ENCODE measurements at places on chromosomes 11 and 22.

- DNase-seq, result no peak
Observed at GRCh38 chr22:19843857-19844376, 10.8 kb downstream of the GNB1L start.

DNA sequence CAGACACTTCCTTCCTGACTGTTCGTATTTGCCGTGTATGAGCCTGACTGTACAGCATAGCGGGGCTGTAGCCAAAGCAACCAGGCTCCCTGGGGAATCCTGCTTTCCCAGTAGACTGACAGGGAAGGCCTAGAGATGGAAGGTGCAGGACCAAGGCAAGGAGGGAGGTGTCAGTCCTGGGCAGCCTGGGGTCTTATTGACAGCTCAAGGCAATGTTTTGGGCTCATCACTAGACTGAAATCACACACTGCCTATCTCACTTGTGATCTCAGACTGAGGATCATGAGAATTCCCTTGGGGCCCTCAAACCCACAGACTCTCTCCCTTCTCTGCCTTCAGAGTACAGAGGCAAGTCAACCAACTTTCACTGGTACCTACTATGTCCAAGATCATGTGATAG is 346.8 kb upstream of the NARS2 start:
- no peak for DNase-seq

DNA sequence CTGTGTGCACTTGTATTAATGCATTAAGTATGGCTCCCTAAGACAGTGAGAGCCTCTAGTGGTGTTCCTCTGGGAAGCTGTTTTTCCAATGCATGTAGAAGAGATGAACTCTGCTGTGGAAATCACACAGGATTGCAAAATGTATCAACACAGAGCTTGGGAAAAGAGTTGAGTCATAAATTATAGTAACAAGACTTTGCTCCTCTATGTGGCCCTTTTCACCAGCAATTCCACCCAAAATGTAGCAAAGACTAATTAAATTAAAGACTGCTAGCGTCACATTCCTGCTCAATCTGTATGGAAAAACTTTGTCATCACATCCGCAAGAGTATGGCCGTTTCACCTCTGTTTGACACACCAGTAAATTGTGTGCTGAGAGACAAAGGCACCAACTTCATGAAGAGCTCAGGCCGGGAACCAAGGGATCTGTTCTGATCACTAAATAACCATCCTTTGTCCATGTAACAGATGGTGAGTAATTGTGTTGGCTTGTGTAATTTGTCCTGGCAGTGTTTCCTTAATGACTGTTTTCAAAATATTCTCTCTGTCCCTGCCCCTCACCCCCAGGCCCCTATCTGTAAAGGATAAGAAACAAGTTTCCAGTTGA is 209.2 kb upstream of the SORL1-AS1 start:
- DNase-seq, result no peak

DNA sequence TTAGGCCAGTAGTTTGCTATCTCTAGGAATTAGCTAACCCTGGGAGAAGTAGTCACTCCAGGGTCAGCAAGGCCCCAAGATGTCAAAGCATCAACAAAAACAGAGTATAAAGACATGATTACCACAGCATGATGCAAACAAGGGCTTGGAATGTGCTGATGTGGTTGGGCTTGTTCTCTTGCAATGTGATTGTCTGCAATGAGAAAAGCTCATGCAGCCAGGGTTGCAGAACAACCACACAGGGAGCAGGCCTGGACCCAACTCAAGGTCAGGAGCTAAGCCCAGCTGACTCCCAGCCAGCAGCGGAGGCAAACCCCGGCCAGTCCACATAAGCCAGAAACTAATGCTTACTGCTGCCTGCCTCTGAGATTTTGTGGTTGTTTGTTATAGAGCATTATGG is 132.4 kb upstream of the ZC3H12C start:
- no peak for DNase-seq

GRCh38 chr22:22395245-22395644 is 113.3 kb downstream of the ZNF280B start:
- no peak for DNase-seq

DNA sequence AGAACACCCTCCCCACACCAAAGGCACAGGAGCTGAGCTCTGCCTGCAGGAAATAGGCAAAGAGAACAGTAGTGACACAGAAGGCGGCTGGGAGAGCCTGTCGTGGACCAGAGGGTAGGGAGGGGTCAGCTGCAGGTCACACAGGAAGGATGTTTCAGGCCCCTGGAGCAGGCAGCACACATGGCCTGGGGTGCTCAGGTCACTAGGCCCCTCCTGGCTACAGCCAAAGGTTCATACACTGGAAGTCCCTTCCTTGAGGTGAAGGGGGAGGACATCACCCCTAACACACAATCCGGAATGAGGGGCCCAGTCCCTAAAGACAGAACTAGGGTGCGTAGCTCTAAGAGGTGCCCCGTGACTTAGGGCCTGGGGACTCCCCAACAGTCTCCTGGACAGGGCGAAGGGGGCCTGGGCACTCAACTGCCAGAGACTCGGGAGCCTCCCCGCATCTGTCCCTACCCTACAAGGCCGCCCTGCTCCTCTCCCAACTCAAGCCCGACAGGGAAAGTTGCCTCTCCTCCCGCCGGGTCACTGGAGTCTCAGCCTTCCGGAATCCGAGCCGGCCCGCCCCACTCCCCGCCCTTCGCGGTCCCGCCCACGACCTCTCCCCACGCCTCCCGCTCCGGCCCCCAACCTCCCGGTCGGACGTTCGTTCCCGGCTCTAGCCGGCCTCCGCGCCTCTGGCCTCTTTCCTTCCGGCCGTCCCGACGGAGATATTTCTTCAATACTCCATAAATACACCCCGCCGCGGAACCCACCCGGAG is at the start of gene CYB5R2:
TSS of gene CYB5R2 (minus strand) at position 541 of the 764 bp plus-strand sequence. CDS start 675 bp downstream, outside the sequence.
- peak; percentile 55 for DNase-seq

- no peak for DNase-seq
Observed at GRCh38 chr22:47333625-47334024, 571.2 kb downstream of the TBC1D22A start.

DNA sequence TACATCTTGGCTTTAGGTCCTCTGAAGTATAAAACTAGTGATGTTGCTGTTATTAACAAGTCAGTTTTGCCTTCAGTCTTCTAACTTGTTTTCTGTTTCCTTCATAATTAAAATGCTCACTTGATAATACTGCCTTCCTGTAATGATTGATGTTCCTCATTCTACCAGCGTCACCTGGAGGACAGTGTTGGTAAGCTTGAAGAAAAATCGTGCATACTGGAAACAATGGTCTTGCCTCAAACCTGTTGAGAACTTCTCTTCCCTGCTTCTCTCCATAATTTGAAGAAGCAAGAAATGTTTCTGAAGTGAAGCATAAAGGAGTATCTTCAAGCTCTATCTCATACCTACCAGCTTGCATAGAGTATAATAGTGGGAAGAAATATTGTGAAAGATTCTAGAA is 3.0 kb downstream of the YWHAH start:
- no peak for DNase-seq

DNA sequence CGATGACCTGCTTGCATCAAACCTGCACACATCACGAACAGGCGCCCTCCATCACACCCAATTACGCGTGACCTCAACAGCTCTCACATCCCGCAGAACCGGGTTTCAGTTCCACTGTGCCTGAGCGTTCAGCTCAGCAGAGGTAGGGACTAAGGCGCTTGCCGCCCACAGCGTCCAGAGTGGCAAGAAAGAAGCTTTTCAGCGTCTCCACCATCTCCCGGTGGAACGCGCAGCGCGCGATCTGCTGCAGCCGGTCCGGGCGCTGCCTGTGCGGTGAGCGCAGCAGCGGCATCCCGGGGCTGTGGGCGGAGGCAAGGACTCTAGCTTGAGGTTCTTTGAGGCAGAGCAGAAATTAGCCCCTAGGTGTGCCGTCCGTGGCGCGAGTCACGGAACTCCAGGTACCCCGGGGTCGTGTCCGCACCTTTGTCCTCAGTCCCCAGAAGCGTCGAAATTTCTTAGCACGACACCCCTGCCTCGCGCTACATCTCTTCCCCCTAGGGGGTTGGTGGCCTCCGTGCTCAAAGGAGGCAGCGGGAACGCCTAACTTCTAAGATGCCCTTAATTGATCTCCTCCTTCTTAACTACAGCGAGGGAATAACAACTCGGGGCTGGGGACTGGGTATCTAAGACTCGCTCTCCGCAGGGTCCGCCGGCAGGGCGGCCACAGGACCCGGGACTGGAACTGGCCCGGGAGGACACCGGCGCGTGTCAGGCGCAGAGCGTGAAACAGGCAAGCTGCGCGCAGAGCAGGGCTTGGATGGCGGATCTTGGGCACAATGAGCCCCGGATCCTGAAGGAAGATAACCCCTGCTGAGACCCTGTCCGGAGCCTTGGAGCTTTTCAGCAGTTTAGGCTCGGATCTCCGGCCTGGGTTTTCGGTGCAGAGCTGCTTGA is 1.7 kb upstream of the CALCA start:
- no peak for DNase-seq

GRCh38 chr11:110573411-110573810 is 138.8 kb downstream of the ARHGAP20 start:
- no peak for DNase-seq

DNA sequence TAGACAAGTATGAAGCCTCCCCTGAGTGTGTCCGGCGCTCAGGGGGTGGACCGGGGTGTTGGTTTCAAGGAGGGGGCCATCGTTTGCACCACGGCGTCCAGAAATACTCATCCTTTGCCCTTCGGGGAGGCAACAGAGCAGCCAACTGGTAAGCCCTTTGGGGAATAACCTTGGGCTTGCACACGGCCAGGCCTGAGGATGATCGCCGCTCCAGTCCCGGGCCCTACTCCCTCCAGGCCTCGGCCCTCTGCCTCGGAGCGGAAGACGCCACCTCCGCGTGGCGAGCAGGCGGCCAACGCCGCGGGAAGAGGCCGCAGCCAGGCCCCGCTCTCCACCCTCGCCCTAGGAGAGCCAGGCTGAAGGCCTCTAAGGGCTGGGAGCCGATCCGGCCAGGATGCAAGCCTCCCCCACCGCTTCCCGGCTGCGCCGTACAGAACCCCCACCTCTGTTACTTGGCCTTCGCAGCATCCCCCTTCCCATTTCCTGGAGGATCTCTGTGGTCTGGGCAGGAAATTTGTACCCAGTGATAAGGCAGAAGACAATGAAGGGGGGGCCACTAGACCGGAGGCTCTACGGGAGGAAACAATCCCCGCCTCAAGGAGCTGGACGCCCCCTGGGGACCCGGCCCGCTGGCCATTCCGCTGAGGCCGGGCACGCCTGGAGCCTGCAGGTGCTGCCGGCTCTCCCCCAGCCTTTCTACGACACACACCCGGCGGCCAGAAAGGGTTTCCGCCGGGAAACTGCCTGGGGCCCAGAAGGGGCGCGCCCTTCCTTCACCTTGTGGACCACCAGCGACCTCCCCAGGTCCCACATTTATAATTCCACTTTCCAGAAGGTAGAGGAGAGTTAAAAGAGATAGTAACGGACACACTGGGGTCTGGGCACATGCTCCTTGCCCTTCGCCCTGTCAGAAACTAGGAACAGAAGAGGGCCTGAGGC is 2.6 kb downstream of the ESAM start:
- no peak for DNase-seq

DNA sequence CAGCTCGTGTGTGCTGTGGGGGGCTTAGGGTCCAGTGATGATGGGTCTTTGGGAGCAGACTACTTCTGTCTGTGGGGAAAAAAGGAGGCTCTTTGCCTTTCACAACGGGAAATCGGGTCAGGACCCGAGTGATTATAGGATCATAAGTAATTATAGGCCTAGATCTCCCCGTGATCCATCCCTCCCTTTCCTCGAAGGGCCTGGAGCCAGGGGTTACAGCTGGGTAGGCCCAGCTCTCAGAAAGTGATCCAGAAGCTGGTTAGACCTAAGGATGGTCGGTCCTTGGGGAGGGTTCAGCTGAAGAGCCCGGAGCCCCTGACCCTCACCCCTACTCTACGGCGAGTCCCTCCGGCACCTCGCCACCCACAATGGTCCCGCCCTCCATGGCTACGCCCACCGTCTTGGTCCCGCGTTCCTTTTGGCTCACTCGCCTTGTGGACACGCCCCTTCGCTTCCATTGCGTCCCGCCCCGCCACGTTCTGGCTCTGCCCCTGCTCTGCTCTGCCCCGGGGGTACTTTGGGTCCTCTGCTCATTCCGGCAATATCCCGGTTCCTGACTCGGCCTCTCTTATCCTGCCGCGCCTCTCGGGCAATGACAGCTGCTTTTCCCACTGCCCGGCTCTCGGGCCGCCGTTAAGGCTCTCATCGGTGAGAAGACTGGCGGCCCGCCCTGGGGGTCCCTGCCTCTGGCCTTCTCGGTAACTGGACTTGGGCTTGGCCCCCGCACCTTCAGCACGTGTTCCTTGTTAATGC is 5.0 kb downstream of the IGSF22 start:
- peak; percentile 75 for DNase-seq

DNA sequence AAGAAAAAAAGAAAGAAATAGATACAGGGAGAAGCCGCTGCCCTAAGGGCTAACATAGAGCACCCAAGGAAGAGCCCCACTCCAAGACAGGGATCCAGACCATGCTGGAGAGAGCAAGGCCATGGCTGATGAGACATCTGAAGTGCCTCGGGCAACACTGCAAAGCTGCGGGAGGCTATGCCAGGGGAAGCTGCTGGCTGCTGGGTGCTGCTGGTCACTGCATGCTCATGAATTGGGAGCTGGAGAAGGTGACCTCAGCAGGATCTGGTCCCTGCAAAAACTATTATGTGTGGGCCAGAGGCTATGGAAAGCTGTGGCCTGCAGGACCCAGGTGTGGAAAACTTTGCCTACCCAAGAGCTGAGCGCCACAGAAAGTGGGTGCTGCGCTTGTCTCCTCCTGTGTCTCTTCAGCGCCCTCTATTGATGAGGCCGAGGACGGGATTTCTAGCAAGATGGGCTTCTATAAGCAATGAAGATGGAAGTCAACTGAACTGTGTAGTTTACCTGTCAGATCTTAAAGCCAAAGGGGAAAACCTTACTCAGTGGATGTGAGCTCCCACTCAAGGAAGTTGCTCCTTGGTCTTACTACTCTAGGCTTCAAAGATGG is 17.3 kb upstream of the SLC29A2 start:
- DNase-seq, result peak; percentile 51

GRCh38 chr22:48905206-48905975 is 922.3 kb downstream of the BRD1 start:
- DNase-seq, result no peak

- DNase-seq, result no peak
Observed at GRCh38 chr11:64745521-64746328, 1.8 kb upstream of the RASGRP2 start.

GRCh38 chr11:46188017-46188416 is 66.8 kb upstream of the PHF21A start:
- DNase-seq, result no peak

DNA sequence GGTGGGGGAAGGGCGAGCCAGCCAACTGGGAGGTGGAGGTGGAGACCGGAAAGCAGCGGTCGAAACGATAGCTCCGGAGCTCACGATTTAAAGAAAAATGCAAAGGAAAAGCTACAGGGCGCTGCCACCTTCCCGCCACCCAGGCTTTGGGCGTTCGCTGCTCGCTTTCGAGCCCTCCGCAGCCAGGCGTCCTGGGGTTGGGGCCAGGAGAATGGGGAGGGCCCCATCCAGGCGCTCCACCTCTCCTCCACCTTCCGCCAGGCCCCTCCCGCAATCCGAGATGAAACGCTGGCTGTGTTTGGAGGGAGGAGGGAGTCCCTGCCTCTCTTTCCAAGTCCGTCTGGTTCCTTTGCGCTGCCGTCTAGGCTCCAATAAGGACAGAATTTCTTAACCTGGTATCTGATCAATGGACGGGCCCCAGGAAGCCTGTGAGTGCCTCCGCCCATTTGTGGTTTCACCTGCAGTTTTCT is 483 bp upstream of the ABTB2 start:
- DNase-seq, result peak; percentile 34

GRCh38 chr11:45843158-45843924 is 3.9 kb upstream of the CRY2 start:
- peak; percentile 89 for DNase-seq

- DNase-seq, result no peak
Observed at GRCh38 chr22:32926600-32926999, 125.1 kb downstream of the TIMP3 start.

Data from renal cortex interstitium (tissue), 15 donors.